ENCODE measurements at places on chromosomes 4 and X. TPM values are rescaled to one million over a fixed set of nuclear protein-coding genes. Genes with fewer than 3 reads are reported as not detected.

Gene SPOCK3
- total RNA-seq: 0.13 TPM

Gene OPHN1
- total RNA-seq: 6.8 TPM

Gene ZNF280C
- 1.3 TPM for total RNA-seq

Gene DUSP21
- not detected for total RNA-seq

Gene CD40LG
- not detected for total RNA-seq

Gene HTR2C
- total RNA-seq: not detected

Gene LRCH2
- total RNA-seq: 11.2 TPM

Gene HPSE
- total RNA-seq: 0.81 TPM

Gene SLC34A2
- under 0.01 TPM for total RNA-seq

Gene LONRF3
- total RNA-seq: 2.3 TPM

Gene ARAF
- total RNA-seq: 16.7 TPM
